ENCODE measurements at places on chromosomes 16 and 17.
A peak's percentile ranks its signal among the peaks of the same experiment; 100 is the strongest.

- DNase-seq = no peak
These were observed 30.9 kb upstream of the CES5A start for GRCh38 chr16:55906123-55906522.

GRCh38 chr17:45284176-45285140, 22.6 kb upstream of the SPATA32 start:
- peak; percentile 22 for DNase-seq

DNA sequence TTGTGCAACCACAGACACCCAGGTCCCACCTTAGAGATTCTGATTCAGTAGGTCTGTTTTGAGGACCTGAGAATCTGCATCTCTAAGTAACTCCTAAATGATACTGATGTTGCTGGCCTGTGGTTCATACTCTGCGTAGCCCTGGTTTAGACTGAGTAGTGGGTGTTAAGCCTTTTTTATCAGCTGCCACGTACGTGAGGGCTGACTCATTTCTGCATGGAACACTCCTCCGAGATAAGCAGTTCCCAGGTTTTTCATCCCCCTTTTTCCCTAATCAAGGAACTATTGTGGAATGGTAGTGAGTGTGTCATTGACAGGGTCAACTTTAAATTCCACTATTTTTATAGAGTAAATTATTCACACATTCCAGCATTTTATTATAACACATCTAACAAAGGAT, 26.1 kb downstream of the CDRT4 start:
- no peak for DNase-seq

- peak; percentile 48 for DNase-seq
These were observed 23.0 kb downstream of the VPS35L start for GRCh38 chr16:19578378-19578971.

DNA sequence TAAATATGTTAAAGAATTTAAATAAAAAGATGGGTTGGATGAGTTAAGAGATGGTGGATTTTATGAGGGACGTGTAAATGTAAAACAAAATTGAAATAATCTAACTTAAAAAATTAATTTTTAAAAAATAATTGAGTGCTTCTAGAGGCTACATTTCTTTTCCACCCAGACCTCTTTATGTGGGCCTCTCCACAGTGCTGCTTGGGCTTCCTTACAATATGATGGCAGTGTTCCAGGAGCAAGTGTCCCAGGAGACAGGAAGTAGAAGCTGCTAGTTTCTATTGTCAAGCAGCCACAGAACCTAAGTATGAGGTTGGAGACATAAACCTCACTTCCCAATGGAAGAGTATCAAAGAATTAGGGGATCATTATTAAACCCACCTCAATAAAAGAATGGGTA, 205.7 kb upstream of the CPHXL start:
- no peak for DNase-seq

GRCh38 chr16:57614536-57614935, 13.9 kb upstream of the ADGRG1 start:
- DNase-seq = peak; percentile 25

- no peak for DNase-seq
These were observed 4.8 kb upstream of the C1QL1 start for GRCh38 chr17:44972953-44973352.

GRCh38 chr17:33040461-33040860, 48.8 kb downstream of the SPACA3 start:
- no peak for DNase-seq

- peak; percentile 58 for DNase-seq
These were observed 1.9 kb downstream of the GLIS2 start for GRCh38 chr16:4317532-4318450.

DNA sequence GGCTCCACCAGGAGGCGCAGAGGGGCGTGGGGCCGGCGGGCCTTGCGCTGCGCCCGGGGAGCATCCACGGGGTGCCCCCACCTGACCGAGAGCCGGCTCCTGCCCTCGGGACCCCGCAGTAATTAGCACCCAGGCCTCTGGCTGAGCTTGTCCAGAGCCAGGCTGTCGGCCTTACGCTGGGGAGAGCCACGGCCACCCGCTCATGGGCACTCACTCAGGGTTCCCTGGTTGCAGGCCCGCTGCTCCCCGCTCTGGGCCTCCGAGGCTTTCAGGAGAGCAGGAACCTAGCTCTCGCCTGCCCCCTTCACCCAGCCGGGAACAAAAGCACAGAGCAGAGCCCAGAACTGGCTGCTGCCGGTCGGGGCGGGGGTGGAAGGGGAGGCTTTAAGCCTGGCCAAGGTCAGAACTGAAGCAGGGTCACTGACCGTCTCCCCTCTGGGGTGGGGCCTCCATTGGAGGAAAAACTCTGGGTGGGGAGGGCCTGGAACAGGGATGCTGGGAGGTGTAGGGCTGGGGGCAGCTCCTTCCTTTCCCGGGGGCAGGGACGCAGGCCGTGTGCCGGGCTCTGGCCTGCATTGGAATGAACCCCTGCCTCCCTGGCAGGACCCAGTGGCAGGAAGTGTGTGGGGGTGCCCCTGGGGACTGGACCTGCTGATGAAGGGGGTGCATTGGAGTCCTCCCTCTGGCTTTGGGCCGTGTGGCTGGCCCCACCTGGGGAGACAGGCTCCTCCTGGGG, 12.3 kb downstream of the GLIS2 start:
- DNase-seq = peak; percentile 83

DNA sequence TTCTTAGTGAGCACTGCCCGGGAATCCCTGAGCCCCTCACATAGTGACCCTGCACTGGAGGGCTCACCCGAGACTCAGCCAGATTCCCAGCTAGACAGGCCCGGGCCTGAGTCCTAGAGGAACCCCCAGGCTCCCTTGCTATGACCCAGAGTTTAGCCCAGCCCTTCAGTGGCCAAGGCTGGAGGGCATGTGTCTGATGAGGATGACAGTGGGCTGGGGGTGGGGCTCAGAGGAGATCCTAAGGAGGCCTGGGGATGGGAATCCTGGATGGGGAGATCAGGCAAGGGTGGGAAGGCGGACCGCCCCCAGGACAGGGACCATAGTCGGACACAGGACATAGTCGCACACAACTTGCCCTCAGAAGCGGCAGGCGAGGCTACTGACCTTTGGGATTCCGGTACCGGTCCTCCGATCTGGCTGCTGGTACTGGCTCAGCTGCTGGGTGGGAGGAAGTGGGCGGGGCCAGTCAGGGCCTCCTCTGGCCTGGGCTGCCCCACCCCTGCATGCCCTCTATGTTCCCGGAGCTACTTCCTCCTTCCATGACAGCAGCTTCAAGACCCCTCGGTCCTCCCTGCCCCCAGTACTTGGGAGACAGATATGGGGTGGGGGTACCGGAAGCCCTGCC, 1.1 kb downstream of the CD79B start:
- peak; percentile 56 for DNase-seq

- no peak for DNase-seq
These were observed 6.9 kb downstream of the ZNF205 start for GRCh38 chr16:3119286-3119685.

- DNase-seq = no peak
These were observed 1.5 kb downstream of the RSKR start for GRCh38 chr17:28612531-28612930.

DNA sequence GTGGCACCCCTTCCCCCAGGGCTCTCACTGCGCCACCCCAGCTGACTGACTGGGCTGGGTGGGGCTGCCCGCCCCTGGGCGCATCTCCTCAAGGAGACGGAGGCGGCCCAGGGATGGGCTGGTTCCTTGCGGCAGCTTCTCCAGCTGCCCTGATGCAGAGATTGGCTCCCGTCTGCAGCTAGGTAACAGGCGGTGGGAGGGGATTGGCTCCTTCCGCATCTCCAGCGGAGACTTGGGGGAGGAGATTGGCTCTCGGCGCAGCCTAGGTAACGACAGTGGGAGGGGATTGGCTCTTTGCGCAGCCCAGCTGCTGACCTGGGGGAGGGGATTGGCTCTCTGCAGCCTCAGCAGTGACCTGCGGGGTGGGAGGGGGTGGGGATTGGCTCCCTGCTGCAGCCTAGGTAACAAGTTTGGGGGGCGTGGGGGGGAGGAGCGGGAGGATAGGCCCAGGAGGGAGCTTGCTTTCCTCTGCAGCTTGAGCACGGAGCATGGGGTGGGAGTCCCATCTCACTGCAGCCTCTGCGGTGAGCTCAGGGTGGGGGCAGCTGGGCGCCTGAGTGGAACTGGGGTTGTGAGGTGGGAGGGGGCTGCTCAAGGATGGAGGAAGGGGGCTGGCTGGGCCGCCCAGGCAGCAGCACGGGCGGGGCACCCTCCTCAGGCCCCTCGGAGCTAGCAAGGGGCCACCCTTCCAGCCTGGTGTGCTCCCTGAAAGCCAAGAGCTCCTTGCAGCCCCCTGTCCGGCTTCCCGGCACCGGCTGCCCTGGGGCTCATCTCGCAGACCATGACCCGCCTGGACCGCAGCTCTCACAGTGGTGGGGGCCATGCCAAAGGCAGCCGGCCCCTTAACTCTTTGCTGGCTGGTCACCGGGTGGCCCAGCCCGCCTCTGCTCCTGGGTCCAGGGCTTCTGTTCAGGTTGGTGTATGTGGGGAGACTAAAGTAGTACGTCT, 6.4 kb downstream of the NFE2L1 start:
- peak; percentile 53 for DNase-seq

GRCh38 chr17:69434164-69434579, 19.7 kb downstream of the MAP2K6 start:
- DNase-seq = no peak

DNA sequence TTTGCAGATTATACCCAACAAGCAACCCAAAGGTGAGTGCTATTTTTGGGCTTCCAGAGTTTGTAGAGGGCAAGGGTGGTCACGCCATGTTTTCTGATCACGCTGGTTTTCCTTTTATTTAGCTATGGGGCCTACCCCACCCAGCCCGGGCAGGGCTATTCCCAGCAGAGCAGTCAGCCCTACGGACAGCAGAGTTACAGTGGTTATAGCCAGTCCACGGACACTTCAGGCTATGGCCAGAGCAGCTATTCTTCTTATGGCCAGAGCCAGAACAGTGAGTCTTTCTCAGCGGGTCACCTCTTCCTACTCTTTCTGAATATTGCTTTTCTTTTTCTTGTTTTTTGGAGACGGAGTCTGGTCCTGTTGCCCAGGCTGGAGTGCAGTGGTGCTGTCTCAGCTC, 2.5 kb downstream of the FUS start:
- DNase-seq = no peak

- no peak for DNase-seq
These were observed 128.8 kb downstream of the HS3ST2 start for GRCh38 chr16:22942811-22943210.

- no peak for DNase-seq
These were observed 33.5 kb upstream of the EMP2 start for GRCh38 chr16:10613785-10614485.

- no peak for DNase-seq
These were observed 334.1 kb downstream of the TOX3 start for GRCh38 chr16:52212841-52213240.

DNA sequence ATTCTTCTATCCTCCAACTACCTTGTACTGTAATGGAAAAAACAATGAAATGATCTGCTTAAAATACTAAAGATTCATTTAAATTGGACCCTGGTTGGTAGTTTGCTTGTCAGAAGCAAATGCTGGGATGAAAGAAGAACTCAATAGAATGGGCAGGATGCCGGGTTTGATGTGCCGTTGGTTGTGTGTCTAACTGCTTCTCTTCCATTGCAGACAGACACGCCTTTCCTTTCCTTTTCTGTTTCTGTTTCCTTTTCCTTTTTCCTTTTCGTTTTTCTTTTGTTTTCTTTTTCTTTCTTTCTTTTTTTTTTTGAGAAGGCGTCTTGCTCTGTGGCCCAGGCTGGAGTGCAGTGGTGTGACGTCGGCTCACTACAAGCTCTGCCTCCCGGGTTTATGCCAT, 64.6 kb downstream of the PLCG2 start:
- no peak for DNase-seq

DNA sequence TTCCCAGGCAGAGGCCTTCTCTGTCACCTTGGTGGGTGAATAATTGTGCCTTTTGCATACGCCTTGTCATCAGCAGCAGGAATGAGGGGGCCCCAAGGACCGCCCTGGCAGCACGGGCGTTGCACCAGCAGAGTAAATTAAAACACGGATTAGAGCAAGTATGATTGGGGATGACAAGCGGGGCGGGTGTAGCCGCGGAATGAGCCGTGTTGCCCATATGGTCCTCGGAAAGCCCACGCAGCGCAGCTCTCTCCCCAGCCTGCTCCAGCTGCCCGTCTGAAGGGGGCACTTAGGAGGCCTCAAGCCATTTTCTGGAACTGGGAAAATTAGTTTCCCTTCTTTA, 299.4 kb upstream of the IRX3 start:
- DNase-seq = no peak

DNA sequence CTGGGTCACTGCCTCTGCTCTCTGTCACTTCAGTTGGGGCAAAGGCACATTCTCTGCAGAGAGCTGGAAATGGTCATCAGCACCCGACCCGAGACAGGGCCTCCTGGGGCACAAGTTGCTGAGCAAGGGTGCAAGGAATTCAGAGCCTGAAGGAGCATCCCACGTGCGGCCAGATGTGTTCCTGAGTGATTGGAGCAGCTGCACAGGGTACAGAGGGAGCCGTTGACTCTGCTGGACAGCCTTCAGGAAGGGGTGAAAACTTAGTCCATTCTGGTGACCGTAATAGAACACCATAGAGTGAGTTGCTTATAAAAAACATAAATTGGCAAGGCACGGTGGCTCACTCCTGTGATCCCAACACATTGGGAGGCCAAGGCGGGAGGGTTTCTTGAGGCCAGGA, 106.8 kb downstream of the CCDC182 start:
- no peak for DNase-seq

- no peak for DNase-seq
These were observed 220.0 kb downstream of the IRX3 start for GRCh38 chr16:54066451-54067105.

- no peak for DNase-seq
These were observed 257.2 kb upstream of the ASIC2 start for GRCh38 chr17:33550261-33550660.

- no peak for DNase-seq
These were observed 65.5 kb downstream of the SCNN1B start for GRCh38 chr16:23367564-23367963.

GRCh38 chr17:21304091-21304490, 19.6 kb downstream of the MAP2K3 start:
- peak; percentile 3 for DNase-seq

GRCh38 chr17:42002792-42003301, 14.4 kb downstream of the DNAJC7 start:
- no peak for DNase-seq

DNA sequence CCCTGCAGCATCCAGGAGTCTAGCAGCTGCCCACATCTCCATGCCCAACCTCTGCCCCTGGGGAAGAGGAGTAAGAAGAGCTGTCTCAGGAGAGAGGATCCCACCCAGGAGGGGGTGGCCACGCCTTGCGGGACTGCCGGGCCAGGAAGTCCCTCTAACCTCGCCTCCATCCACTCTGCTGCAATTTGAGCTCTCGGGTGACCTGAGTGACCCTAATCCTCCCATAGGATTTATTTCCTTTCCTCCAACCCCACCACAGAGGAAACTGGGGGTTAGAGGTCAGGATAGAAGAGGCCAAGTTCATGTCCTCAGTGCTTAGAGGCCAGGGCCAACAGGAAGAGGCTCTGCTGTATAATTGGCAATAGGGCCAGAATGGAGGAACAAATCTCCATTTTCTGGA, 22.6 kb upstream of the NGFR start:
- no peak for DNase-seq

DNA sequence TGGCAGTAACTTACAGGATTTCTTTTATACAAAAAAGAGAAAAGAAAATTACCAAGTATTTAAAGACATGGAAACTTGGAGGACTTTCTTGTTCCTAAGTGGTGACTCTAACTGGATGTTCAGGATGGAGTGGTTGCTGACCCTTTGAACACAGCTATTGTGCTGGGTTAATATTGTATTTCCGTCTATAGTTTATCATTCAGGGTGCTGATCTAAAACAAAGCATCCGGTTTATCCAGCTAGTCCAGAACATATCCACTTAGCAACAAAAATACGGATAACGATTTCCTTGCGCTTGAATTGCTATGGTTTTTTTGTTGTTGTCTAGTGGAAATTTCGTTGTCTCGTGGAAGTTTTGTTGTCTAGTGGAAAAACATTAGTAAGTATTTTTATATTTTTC, 38.2 kb downstream of the SNTB2 start:
- peak; percentile 58 for DNase-seq

- no peak for DNase-seq
These were observed 368.2 kb downstream of the SLC39A11 start for GRCh38 chr17:72724267-72724666.

Measured in stomach (tissue), 19 donors.